ENCODE measurements at places on chromosomes 5 and 9. TPM values are rescaled to one million over a fixed set of nuclear protein-coding genes. Genes with fewer than 3 reads are reported as not detected.

Gene FAM200C
- 1.1 TPM for total RNA-seq

Gene GNPDA1
- 55.8 TPM for total RNA-seq

Gene PCDHGA6
- 0.05 TPM for total RNA-seq

Gene COMMD10
- total RNA-seq: 24.3 TPM

Gene TAS2R1
- total RNA-seq: not detected

Gene MCIDAS
- not detected for total RNA-seq

Gene FCN1
- not detected for total RNA-seq

Gene TRIP13
- 32.4 TPM for total RNA-seq

Gene ITGA1
- total RNA-seq: 0.62 TPM

Gene ACSL6
- total RNA-seq: 5.6 TPM

Gene S100Z
- 2.1 TPM for total RNA-seq

Gene DIPK1B
- total RNA-seq: not detected

Gene PAIP2
- total RNA-seq: 104 TPM

Gene CYSRT1
- 0.21 TPM for total RNA-seq

Gene PALM2AKAP2
- 0.36 TPM for total RNA-seq

Gene OMD
- not detected for total RNA-seq

Gene RLN1
- total RNA-seq: 1.8 TPM

Gene TMOD1
- 2.5 TPM for total RNA-seq

Gene ELAVL2
- not detected for total RNA-seq

Gene FOXD4L6
- total RNA-seq: not detected

Gene SPINK7
- not detected for total RNA-seq

Gene SERF1A
- total RNA-seq: 16.3 TPM

Gene OR13D1
- total RNA-seq: not detected

Gene GPR151
- not detected for total RNA-seq

Gene CAMK4
- 33.3 TPM for total RNA-seq

Gene CYLC2
- total RNA-seq: not detected

Gene DIRAS2
- total RNA-seq: not detected

Gene WDR31
- 2.4 TPM for total RNA-seq

Gene RNF38
- total RNA-seq: 24.9 TPM

Gene EMB
- total RNA-seq: 90.2 TPM

Gene LHX6
- not detected for total RNA-seq
